ENCODE measurements at places on chromosomes 7 and 10.

GRCh38 chr7:44187636-44188416, 1.4 kb downstream of the GCK start:
- DNase-seq: no peak

DNA sequence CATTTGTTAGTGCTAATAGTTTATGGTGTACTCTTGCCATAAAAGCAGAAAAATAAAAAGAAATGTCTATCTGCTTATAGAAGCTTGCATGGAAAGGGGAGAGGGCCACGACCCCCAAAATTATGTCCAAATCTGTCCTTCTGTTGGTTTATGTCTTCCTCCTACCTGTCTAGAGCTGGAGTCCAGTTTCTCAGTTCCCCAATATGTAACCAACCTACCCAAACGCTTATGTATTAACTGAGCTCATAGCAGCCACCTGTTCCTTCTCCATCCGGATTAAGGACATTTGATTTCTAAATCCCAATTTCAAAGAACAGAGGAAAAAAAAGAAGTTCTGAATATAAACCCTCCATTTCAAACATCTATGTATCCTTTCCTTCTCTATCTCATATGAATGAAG, 30.3 kb upstream of the TPK1 start:
- no peak for DNase-seq

DNA sequence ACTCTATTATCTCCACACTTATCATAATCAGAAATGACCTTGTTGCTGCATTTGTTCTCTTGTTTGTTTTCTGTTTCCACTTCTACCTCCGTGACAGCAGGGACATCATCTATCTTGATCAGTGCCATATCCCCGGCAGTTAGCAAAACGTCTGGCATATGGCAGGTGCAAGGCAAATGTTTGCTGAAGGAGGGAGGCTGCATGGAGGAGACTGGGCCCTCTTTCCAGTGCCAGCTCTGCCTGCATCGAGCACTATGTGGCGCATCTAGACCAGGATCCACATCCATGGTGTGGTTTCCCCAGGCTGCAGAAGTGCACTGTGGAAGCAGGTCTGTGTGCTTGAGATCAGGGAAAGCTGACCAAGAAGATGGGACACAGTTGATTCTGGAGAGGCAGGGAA, 181.2 kb downstream of the KCNMA1 start:
- DNase-seq: no peak

DNA sequence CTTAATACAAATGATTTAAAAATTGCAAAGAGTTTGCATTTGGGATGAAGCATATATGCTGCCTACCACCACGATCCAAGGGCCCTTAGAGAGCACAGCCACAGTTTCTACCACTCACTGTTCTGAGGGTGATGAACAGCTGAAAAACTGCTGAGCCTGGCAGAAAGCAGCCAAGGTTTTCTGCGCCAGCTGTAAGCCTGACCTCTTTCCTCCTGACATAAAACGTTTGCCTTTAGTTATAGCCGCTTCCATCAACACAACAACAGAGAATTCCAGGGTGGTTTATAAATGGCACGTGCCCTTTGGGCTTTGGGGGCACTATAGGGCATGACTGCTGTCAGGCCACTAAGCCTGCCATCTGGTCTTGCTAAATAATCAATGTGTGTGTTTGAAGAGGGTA, 222.8 kb downstream of the RELN start:
- no peak for DNase-seq

GRCh38 chr7:157567666-157568065, 230.9 kb downstream of the DNAJB6 start:
- DNase-seq: no peak
